Lung (tissue), 17 donors: ENCODE measurements at places on chromosomes 6 and 20. TPM values are rescaled to one million over a fixed set of nuclear protein-coding genes. Genes with fewer than 3 reads are reported as not detected.

- H3K4me1 ChIP-seq, result no peaks in the 10 kb centered on the region
- H3K36me3 ChIP-seq, result no peaks in the 10 kb centered on the region
- no peak overlapping the region for H3K4me3 ChIP-seq
- peaks cover 22% of the 10 kb centered on the region for H3K27me3 ChIP-seq
- no peak overlapping the region for H3K27ac ChIP-seq
These were observed 4.5 kb downstream of the CCDC170 start for GRCh38 chr6:151498327-151498726.

DNA sequence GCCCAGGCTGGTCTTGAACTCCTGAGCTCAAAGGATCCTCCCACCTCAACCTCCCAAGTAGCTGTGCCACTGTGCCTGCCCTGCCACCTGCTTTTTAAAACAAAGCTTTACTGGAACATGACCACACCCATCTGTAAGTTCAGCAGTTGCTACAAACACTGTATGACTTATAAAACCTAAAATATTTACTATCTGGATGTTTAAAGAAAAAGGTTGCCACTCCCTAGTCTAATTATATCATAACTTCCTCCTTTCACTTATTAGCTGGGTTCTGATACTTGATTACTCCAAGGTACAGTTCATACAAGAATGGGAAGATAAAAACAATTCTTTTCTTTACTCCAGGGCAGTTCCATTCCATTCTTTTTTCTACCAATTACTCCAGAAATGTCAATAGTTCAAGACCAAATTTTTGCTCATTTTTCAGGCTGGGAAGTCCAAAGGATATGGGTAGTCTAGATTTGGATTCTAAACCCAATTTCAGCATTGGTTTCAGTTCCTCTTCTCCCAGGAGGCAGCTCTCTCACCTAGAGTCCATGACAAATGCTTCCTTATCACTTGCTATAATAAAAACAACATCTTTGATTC lies 63.1 kb downstream of the SEC63 start:
- H3K36me3 ChIP-seq, result peaks cover 38% of the 10 kb centered on the region
- no peaks in the 10 kb centered on the region for H3K4me1 ChIP-seq
- H3K27me3 ChIP-seq, result no peaks in the 10 kb centered on the region
- no peak for DNase-seq
- no peak overlapping the region for H3K27ac ChIP-seq

DNA sequence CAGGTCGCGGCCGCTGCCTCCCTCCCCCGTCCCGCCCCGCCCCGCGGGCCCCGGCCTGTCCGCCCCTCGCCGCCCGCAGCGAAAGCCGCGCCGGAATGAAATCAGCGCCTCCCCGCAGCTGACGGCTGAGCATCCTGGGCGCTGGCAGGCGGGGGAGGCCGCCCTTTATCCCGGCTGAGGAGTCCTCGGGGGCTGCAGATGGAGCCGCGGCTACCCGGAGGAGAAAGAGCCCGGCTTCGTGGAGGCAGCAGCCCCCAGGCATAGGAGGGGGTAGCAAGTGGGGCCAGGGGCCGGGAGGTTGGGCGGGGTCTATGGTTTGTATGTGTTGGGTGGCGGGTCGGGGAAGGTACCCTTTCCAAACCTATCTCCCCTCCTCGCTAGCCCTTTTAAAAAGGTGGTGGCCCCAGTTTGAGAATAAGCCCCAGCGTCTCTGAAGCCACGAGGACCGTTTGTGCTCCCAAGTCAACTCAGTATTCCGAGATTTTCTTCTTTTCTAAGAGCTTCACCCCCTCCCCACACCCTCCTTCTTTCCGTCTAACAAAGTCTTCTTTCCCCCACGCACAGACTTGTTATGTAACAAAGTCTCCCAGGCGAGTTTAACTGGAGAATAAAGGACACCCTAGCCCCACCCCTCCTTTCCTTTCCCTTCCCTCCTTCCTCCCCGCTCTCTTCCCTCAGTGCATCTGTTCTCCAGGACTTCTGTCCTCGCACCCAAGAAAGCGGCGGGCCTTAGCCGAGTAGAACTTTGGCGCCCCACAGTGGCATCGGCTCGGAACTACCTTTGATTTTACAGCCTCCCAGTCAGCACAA lies 11.0 kb downstream of the POU3F2 start:
- no peak overlapping the region for H3K4me3 ChIP-seq
- DNase-seq, result peak; percentile 89
- H3K36me3 ChIP-seq, result no peaks in the 10 kb centered on the region
- H3K4me1 ChIP-seq, result no peaks in the 10 kb centered on the region
- H3K27ac ChIP-seq, result no peak overlapping the region

- no peak overlapping the region for H3K4me3 ChIP-seq
- no peaks in the 10 kb centered on the region for H3K27me3 ChIP-seq
- no peaks in the 10 kb centered on the region for H3K36me3 ChIP-seq
- peak overlapping the region; percentile 72 for H3K27ac ChIP-seq
These were observed 39.9 kb downstream of the MAPK14 start for GRCh38 chr6:36067374-36068011.

GRCh38 chr20:43460830-43461200 lies 3.1 kb downstream of the SRSF6 start:
- no peak overlapping the region for H3K27ac ChIP-seq
- H3K4me1 ChIP-seq, result peaks cover 21% of the 10 kb centered on the region
- H3K4me3 ChIP-seq, result no peak overlapping the region
- DNase-seq, result no peak
- no peaks in the 10 kb centered on the region for H3K27me3 ChIP-seq

DNA sequence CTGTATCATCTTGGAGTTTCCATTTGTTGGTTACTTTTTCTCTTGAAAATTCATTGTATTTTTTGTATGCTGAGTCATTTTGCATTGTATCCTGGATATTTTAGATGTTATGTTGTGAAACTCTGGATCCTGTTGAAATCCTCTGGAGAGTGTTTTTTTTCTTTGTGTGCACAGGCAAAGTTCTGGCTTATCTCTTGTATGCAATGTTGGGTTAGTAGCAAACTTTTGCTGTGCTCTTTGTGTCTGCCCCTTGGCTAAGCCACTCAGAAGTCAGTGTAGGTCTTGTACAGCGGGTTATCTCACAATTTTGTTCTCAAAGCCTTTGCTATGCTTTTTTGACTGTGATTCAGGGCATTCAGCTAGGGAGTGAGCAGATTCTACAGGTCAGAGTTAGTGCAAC lies 29.1 kb upstream of the LMBRD1 start:
- no peak overlapping the region for H3K27ac ChIP-seq
- peaks cover 9% of the 10 kb centered on the region for H3K4me1 ChIP-seq
- peak; percentile 57 for DNase-seq
- H3K36me3 ChIP-seq, result no peaks in the 10 kb centered on the region
- no peaks in the 10 kb centered on the region for H3K27me3 ChIP-seq

DNA sequence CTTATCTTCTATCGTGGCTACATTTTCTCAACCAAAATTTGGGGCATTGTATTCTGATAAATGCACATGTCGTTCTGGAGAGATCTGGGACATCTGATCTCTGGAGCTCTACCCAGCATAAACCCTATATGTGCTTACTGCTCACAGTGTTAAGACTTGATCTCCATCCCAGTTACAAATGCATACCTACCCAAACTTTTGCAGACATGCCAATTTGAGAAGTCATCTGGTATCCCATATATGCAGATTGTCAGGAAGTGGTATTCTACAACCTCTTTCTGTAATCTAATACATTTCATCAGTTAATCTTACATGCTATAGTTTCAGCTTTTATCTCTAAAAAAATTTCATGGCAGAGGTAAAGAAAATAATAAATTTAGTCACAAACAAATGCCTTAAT lies 11.2 kb downstream of the BAG2 start:
- DNase-seq, result no peak
- H3K4me1 ChIP-seq, result no peaks in the 10 kb centered on the region
- H3K27me3 ChIP-seq, result no peaks in the 10 kb centered on the region
- H3K4me3 ChIP-seq, result no peak overlapping the region
- peaks cover 7% of the 10 kb centered on the region for H3K36me3 ChIP-seq

DNA sequence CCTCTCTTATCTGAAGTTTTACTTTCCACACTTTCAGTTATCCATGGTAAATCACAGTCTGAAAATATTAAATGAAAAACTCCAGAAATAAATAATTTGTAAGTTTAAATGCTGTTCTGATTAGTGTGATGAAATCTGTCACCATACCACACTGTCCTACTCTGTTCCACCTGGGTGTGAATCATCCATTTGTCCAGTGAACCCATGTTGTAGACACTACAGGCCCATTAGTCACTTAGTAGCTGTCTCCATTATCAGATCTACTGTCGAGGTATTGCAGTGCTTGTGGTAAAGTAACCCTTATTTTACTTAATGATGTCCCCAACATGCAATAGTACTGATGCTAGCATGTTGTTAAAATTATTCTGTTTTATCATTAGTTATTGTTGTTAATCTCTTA lies 29.2 kb upstream of the MMS22L start:
- DNase-seq, result no peak
- no peak overlapping the region for H3K27ac ChIP-seq
- no peak overlapping the region for H3K4me3 ChIP-seq
- no peaks in the 10 kb centered on the region for H3K27me3 ChIP-seq

GRCh38 chr6:129183187-129183591 lies 300.3 kb downstream of the LAMA2 start:
- no peaks in the 10 kb centered on the region for H3K36me3 ChIP-seq
- H3K4me3 ChIP-seq, result no peak overlapping the region
- no peaks in the 10 kb centered on the region for H3K4me1 ChIP-seq
- DNase-seq, result no peak

GRCh38 chr6:79070206-79070825 lies 7.7 kb downstream of the PHIP start:
- no peaks in the 10 kb centered on the region for H3K27me3 ChIP-seq
- no peak overlapping the region for H3K27ac ChIP-seq
- H3K36me3 ChIP-seq, result peaks cover 2% of the 10 kb centered on the region
- H3K4me1 ChIP-seq, result peaks cover 26% of the 10 kb centered on the region
- no peak overlapping the region for H3K4me3 ChIP-seq
- no peak for DNase-seq

SH3BGRL2 gene
- total RNA-seq, result 19.6 TPM

EBF4 gene
- 8.2 TPM for total RNA-seq

CCN6 gene
- not detected for total RNA-seq

SOX18 gene
- total RNA-seq, result 12.1 TPM

CASS4 gene
- 30.7 TPM for total RNA-seq
